ENCODE measurements at places on chromosomes 1 and 21.

DNA sequence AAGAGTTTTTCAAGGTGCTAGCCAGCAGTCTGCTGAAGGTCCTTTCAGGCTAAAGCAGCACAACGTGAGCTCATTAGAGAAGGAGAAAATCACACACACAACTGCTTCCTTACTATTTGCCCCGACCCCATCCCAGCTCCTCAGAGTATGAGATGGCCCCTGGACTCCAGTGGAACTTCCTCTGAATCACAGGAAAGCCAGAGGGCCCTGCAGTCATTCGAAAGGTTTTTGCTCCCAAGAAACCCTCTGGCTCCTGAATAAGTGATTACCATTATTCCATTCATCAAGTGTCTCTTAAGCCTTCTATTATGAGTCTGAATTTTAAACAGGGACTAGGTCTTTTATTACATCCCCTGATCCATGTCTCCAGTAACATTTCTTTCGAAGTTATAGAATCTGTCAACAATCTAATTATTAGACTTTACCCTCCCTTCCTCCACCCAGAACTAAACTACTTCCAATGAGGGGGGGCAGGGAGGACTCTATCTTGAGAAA is 14.6 kb downstream of the SIPA1L2 start:
- DNase-seq: no peak

- no peak for DNase-seq
These were observed 46.4 kb upstream of the SERPINC1 start for GRCh38 chr1:173963477-173963876.

DNA sequence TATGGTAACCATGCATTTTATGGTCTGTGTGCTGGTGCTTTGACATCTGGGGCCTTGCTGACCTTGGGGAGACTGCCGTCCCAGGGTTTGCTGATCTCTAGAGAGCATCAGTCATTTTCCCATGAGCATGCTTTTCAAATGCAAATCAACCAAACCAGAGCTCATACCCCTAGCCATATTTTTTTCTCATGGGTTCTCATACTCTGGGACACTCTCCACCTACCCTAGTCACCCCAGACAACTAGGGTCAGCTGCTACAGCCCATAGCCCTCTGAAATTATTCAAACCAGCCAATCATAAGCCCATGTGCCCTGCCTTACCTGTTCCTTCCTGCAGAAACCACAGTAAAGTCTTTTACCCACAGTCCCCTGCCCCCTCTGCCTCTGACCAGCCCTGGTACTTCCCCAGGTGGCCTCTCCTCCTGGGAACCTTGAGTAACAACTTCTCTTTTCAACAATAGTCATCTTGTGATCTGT is 132.0 kb downstream of the MAP3K21 start:
- DNase-seq: no peak

DNA sequence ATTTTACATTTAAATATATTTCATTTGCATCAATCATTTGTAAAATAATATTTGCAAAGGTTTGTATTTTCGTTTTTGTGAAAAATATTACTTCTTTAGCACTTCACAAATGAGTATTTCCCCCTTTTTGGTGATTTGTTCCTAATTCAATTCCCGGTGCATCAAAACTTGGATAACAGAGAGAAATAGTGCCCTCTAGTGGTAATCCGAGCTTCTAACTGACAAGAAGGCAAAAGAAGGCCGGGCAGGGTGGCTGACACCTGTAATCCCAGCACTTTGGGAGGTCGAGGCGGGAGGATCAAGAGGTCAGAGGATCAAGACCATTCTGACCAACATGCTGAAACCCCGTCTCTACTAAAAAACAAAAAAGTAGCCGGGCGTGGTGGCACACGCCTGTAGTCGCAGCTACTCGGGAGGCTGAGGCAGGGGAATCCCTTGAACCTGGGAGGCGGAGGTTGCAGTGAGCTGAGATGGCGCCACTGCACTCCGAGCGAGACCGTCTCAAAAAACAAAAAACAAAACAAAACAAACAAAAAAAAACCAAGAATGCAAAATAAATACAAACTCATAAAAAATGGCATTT is 137.7 kb downstream of the COL11A1 start:
- DNase-seq: no peak

DNA sequence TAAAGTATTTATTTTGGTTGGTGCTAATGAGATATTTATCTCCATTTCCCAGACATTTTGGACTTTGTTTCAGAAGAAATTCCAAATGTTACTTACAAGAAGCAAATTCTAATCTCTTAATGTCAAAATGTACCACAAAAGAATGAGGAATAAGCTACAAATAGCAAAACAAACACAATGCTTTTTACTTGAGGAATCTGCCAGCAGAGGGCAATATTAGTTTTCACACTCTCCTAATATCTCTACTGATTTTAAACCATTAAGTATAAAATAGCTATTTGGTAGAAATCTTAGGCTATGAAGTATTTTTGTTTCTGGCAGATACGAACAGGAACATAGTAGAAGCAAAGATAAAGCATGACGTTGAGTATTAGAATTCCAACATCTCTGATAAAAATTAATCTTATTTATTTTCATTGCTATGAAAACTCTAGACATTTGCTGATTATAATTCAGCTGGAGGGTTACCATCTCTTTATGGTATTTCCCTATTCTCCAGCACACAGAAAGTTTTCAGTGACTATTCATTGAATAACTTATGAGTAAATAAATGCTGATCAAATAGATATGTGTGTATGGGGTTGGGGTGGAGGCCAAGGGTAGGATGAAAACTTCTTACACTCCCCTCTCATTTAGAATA is 13.4 kb upstream of the HMCN1 start:
- no peak for DNase-seq

DNA sequence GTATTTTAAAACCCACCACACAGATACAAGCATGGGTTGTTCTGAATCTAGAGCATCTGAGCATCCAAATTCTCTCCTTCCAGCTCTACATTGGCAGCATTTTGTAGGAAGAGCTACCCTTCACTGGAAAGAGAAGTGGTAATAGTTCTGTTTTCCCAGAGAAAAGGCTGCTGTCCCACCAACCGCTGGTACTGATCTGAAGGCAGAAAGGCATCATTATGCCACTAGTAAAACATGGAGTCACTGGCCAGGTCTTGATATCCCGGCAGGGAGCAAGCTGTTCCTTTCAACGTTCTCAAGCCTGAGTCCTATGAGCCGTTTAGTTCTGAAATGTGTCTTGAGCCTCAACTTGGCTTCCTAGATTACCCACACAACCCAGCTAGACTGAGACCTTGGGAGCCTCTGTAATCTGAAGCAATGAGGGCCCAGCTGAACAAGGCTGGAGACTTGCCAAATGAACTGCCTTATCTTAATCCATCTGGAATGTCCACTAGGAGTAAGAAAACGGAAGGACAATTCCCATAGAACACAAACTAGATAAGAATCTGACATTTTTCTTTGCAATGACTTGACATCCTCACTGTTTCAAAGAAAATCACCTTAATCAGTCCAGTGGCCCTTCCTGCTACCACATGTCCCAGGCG is 116.8 kb downstream of the KCNH1 start:
- no peak for DNase-seq

- no peak for DNase-seq
These were observed 6.7 kb upstream of the MAN1C1 start for GRCh38 chr1:25609921-25610320.

- no peak for DNase-seq
These were observed 274.3 kb downstream of the USP25 start for GRCh38 chr21:16004086-16004485.

Measured in activated CD8-positive, alpha-beta memory T cell treated with anti-CD3 and anti-CD28 coated beads for 1 hour (primary cell).